ENCODE measurements at places on chromosomes 3 and 15. TPM values are rescaled to one million over a fixed set of nuclear protein-coding genes. Genes with fewer than 3 reads are reported as not detected.

DNA sequence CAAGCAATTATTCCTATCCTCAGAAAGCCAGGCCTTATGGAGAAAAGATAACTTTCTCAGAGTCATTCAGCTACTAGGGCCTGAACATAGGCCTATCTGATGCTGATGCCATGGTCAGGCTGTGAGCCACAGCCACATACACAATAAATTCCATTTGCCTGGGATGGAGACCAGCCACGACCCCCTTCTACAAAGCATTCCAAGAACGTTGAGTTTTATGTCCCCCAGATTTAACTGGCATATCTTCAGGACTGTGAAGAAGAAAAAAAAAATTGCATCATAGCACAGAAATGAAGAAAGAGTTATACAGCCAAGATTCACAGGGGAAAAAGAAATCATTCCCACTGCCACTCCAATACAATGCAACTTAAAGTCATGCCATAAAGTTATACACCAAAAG, 100.0 kb downstream of the THBS1 start:
- DNase-seq: no peak

DNA sequence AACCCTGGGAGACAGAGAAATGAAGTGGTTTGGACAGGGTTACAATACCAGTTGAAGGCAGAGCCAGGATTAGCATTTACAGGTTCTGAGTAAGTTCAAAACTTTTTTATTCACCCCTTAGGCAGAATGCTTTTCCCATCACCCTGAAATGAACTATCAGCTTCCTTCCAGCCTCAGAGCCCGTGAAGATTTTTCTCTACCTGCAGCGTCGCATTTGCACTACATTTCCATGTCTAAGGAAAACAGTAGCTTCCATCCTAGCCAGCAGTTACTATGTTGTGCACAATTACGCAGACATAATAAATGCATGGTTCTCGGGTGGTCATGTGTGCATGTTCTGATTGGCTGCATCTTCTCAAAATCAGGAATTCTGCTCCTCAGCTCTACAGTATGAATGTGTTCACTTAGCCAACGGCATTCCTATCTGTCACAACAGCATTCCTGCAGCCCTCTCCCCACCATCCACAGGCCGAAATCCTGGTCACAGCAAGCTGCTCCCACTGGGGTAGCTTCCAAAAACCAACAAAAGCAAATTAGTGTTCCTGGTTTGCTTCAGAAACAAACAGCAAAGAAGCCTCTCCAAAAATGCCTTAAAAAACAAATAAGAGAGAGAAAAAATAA, 510.8 kb upstream of the SEMA6D start:
- no peak for DNase-seq

DNA sequence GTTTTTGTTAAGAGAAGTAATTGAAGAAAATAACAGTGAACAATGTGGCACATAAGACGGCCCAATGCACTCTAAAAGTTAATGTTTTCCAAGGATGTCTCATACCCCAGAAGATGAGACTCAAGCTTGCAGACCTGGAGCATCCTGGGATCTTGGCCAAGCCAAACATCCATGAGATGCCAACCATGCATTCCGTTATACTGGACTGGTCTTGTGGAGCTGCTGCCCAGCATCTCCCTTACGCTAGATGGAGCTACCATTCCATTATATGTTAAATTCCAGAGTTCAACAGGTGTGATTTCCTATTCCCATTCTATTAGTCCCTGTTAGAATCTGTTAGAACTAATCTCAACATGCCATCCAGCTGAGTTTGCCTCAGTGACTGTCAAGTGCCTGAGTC, 181.8 kb downstream of the PDCD6IP start:
- DNase-seq: no peak

- DNase-seq: no peak
Observed at GRCh38 chr3:101995371-101996046, 146.2 kb downstream of the NFKBIZ start.

DNA sequence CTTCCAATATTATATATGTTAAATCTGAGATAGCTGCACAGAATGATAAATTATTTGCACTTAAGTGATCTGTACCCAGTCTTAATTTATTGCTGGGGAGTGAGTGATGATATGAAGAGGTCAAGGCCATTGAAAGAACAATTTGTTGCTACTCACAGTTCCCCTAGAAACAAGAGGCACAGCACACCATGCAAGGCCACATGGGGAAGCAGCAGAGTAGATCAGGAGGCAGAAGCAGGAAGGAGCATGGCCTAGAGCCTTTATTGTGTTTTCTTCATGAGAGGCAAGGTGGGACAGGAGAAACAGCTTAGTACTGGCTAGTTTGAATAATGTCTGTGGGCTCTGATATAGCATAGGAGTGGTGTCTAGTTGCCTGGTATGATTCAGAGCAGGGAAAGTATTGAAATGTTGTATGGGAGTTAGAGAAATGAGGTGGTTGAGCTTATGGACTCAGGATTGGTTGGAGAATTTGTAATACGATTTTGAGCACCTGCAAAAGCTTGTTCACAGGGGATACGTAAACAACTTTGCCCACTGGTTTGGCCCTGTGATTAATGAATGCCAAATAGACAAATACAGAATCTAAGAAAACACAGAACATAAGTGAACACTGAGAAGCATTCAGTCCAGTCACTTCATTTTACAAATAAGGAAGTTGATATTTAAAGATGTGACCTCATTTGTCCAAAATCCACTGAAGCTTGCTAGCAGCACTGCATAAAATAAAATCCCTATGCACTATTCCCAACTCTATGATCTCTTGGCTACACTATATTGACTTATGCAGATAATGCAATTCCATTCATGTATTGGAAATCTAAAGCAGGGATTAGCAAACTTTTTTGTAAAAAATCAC, 71.7 kb downstream of the TMCO5A start:
- no peak for DNase-seq

- no peak for DNase-seq
Observed at GRCh38 chr3:43871627-43872245, 181.0 kb downstream of the ABHD5 start.

GRCh38 chr3:132916096-132916495, 122.1 kb upstream of the TMEM108 start:
- no peak for DNase-seq

DNA sequence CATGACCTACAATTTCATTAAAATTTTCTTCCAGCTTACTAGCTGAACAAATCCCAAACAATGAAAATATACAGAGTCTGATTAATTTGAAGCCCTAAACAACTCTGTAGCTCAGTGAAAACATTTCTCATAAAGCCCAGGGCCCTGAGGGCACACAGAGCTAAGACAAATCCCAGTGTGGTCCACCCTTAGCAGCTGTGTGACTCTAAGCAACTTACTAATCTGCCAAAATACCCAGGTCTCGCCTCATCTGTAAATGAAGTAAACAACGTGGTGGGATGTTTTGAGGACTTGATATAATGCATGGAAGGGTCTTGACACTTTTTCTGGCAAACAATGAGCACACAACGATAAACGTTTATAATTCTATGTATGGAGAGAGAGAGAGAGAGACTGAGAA, 158.4 kb downstream of the FHIT start:
- no peak for DNase-seq

DNA sequence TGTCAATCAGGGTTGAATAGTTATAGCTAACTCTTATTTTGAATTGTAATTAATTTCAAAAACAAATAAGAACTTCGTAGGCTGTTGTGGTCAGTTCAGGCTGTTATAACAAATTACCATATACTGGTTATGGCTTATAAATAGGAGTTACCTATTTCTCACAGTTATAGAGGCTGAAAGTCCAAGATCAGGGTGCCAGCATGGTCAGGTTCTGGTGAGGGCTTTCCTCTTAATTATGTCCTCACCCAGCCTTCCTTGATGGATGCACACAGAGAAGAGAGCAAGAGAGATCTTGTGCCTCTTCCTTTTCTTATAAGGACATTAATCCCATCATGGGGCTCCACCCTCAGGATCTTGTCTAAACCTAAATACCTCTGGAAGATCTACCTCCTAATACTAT, 265.9 kb upstream of the SUCLG2 start:
- DNase-seq: no peak

DNA sequence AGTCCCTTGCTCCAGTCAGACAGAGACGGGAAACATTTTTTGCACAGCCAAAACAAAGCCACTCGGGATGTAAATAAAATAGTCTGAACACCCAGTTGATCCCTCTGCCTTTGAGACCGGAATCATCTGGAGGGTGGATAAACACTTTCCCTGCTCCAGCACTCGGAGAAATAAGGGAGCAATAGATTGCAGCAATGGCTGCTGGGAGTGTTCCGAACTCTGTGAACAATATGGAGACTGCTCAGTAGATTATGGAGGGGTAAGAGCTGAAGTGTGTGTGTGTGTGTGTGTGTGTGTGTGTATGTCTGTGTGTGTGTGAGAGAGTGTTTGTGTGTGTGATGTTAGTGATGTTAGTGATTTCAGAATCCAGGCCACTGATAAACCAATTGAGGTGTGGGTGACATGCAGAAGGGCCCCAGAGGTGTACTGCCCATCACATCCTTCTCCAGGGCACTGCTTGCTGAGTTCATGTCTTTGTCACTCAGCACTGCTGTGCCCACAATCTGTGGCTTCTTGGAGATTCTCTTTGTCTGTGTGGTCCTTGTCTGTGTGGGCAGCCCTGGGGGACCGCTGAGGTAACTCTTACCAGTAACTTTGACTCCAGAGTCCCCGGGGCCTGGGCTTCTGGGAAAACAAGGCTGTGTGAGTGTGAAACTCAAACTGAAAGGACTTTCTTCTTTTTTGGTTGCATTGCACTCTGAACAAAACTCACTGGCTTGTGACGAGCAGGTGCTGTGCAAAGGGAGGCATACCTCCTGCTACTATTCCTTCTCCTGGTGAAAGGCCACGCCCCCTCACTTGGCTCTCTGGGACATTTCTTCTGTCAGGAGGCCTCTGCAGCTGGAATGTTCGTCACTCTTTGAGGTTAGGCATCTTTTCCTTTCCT, 23.0 kb downstream of the CRYGS start:
- DNase-seq: no peak

DNA sequence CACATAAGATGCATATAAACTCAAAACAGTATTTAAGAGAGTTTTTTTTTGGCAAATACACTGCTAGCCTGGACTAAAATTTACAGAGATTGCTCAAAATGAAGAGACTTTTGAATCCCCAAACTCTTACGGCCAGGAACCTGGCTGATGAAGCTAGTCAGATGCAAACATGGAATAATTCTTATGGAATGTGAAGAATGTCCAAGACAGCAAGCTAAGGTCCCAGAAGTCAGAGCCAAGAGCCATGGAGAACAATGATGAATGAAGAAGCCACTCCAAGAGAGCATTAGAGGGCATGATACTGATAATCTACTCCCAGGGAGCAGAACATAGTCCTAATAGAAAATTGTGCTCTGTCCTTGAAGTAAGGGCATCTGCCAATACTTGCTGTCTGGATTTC, 705.5 kb downstream of the DIPK2A start:
- DNase-seq: no peak

The SLC28A2 gene
- not detected for total RNA-seq

The PLA2G4F gene
- 0.10 TPM for total RNA-seq

The GMNC gene
- not detected for total RNA-seq

The PHLDB2 gene
- total RNA-seq: 2.0 TPM

The PPP4R2 gene
- 61.3 TPM for total RNA-seq

The BLOC1S6 gene
- 42.5 TPM for total RNA-seq

The GOLGA8J gene
- total RNA-seq: not detected

The EOMES gene
- 6.3 TPM for total RNA-seq
